H1 (cell line): ENCODE measurements at places on chromosomes 12 and 14.

GRCh38 chr14:89292579-89293313 lies 124.3 kb downstream of the FOXN3 start:
- no peak overlapping the region for H3K4me3 ChIP-seq
- no peaks in the 10 kb centered on the region for H3K27me3 ChIP-seq
- peaks cover 35% of the 10 kb centered on the region for H3K4me1 ChIP-seq
- peak overlapping the region; percentile 61; the same call in 1 of the 2 replicates for H3K27ac ChIP-seq
- no peak for DNase-seq
- no peaks in the 10 kb centered on the region for H3K36me3 ChIP-seq

- H3K36me3 ChIP-seq = no peaks in the 10 kb centered on the region
- H3K27me3 ChIP-seq = no peaks in the 10 kb centered on the region
- H3K4me1 ChIP-seq = peaks cover 10% of the 10 kb centered on the region
- H3K4me3 ChIP-seq = no peak overlapping the region
These were observed 190.4 kb upstream of the BCL2L14 start for GRCh38 chr12:11880381-11880780.

DNA sequence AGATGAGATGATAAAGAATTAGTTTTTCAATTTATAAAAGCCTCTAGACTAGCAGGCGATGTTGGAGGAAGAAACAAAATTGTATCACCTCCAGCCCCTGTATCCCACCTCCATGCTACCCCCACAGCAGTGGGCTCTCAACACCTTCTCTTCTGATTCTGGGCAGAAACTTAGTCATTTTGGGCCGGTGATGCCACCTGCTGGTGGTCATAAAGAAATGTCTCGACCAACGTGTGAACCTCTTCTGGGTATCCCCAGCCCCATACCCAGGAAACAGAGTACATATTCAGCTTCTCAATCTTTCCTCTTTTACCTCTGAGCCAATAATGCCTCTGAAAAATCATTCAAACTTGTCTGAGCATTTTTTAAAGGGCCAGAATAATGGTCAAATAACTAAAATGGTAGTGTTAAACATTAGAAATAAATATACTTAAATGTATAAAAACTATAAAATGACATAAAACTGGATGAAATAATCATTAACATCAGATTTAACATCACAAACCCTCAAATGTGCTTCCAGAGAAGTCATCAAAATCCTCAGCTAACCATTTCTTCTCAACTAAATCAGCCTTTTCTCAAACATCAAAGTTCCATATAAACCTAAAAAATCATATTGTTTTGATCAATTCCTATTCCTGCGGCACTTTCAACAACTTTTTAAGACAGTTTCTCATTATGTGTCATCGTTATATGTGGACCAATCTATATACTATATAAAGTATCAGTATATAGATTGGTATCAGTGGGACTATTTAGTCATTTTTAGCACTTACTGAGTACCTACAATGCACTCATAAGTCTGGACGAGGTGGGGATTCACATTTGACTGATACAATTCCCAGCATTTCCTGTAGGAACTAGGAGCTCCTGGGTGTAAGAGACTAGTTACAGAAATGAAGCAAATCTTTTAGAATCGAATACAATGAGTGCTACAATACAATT lies 69.4 kb downstream of the ATXN2 start:
- H3K27me3 ChIP-seq = no peaks in the 10 kb centered on the region
- H3K27ac ChIP-seq = no peak overlapping the region
- peak; percentile 64 for DNase-seq
- H3K4me1 ChIP-seq = no peaks in the 10 kb centered on the region
- no peak overlapping the region for H3K4me3 ChIP-seq

DNA sequence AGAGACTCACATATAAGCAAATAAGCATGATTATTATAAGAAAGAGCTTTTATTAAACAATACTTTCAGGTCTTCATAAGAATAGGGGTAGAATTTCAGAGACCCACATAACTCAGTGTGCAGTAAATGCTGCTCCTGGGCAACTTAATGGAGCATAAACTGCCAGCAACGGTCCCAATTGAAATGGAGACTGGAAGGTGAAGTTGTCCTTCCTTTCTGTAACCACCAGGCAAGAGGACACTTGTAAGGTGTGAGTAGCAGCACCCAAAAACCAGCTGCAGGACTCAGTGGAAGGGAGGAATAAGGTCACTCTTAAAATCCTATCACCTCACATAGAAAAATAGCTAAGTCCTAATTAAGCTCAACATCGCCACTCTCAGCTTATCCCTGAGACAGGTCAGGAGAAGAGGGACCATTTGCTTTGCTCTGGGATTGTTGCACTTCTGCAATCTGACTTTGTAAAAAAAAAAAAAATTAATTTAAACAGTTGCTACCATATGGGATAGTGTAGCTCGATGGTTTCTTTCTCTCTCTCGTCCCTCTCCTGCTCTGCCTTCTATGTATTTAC lies 22.7 kb upstream of the LTA4H start:
- no peak overlapping the region for H3K27ac ChIP-seq
- no peaks in the 10 kb centered on the region; the same call in 1 of the 2 replicates for H3K4me1 ChIP-seq
- DNase-seq = no peak
- H3K4me3 ChIP-seq = no peak overlapping the region
- H3K36me3 ChIP-seq = no peaks in the 10 kb centered on the region

GRCh38 chr12:121301876-121302275 lies 5.4 kb upstream of the CAMKK2 start:
- no peaks in the 10 kb centered on the region for H3K27me3 ChIP-seq
- H3K4me1 ChIP-seq = no peaks in the 10 kb centered on the region
- H3K4me3 ChIP-seq = no peak overlapping the region
- H3K27ac ChIP-seq = no peak overlapping the region
- no peak for DNase-seq

DNA sequence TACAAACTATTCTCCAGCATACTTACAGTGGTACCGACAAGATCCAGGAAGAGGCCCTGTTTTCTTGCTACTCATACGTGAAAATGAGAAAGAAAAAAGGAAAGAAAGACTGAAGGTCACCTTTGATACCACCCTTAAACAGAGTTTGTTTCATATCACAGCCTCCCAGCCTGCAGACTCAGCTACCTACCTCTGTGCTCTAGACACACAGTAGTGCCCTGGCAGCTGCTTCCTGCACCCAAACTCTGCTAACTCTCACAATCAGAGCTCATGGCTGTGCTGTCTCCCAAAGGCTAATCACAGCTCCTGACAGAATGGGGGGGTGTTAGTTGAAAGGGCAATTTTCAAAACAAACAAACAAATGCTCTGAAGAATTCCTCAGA lies 95.2 kb upstream of the OR4E1 start:
- H3K27ac ChIP-seq = no peak overlapping the region
- H3K36me3 ChIP-seq = no peaks in the 10 kb centered on the region
- DNase-seq = no peak
- H3K4me1 ChIP-seq = no peaks in the 10 kb centered on the region
- no peaks in the 10 kb centered on the region for H3K27me3 ChIP-seq

GRCh38 chr14:36070031-36070719 lies 106.3 kb downstream of the PTCSC3 start:
- H3K4me1 ChIP-seq = no peaks in the 10 kb centered on the region
- H3K27me3 ChIP-seq = no peaks in the 10 kb centered on the region
- peak; percentile 44 for DNase-seq
- H3K4me3 ChIP-seq = no peak overlapping the region
